ENCODE measurements at places on chromosomes 7 and 10. TPM values are rescaled to one million over a fixed set of nuclear protein-coding genes. Genes with fewer than 3 reads are reported as not detected.

The OR9A2 gene
- not detected for total RNA-seq

DNA sequence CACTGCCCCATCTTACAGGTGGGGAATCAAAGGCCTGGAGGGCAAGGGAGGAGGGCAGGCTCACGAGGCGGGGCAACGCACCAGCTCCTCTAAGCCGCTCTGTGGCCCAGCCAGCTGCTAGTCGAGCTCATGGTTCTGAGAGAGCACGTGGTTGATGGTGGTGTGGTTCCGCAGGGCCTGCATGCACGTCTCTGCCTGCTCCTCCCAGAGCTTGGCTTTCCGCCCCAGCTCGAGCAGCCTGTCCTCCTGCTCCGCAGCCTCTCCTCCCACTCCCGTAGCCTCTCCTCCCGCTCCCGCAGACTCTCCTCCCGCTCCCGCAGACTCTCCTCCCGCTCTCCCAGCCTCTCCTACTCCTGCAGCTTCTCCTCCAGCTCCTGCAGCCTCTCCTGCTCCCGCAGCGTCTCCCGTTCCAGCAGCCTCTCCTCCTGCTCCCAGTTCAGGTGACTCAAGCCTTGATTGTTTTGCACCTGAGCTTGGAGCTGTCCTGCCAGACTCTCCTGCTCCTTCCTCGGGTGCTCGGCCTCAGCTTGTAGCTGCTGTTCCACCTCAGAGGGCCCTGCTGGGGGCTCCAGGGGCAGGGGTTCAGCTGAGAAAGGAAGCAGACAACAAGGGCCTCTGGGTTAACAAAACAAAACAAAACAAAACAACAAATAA is 19.1 kb upstream of the MTPAP start:
- no peak for DNase-seq

- peak; percentile 34 for DNase-seq
Observed at GRCh38 chr10:80356563-80356988, at the start of the genes DYDC1 and DYDC2. Gene DYDC1 (minus strand): TSS chr10:80356755. CDS start chr10:80352601, 4,154 bp downstream. Gene DYDC2 (plus strand): TSS chr10:80356781. CDS start chr10:80362444, 5,663 bp downstream.

- no peak for DNase-seq
Observed at GRCh38 chr7:127652333-127653248, 597 bp downstream of the SND1 start.

GRCh38 chr10:62597226-62597625 is 207.3 kb upstream of the ADO start:
- DNase-seq: no peak

DNA sequence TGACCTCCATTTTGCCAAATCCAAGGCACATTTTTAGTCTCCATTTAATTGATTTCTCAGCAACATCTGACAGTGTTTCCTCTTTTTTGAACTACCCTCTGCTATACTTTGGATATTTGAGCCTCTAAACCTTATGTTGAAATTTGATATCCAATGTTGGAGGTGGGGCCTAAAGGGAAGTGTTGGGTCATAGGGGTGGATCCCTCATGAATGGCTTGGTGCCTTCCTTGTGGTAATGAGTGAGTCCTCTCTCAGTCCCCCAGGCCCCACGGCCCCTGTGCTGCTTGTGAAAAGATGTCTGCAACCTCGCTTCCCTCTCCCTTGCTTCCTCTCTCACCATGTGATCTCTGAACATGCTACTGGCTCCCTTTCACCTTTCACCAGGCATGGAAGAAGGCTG is 96.8 kb upstream of the DGKB start:
- no peak for DNase-seq
